ENCODE measurements at places on chromosomes 7 and 10. TPM values are rescaled to one million over a fixed set of nuclear protein-coding genes. Genes with fewer than 3 reads are reported as not detected.

The SPDYE5 gene
- total RNA-seq, result not detected

The IKZF1 gene
- total RNA-seq, result 43.5 TPM

The GIGYF1 gene
- total RNA-seq, result 12.7 TPM

The WEE2 gene
- total RNA-seq, result not detected

The NPC1L1 gene
- 16.4 TPM for total RNA-seq

The CDHR3 gene
- 2.5 TPM for total RNA-seq

The FAM180A gene
- 0.19 TPM for total RNA-seq

The OGDHL gene
- total RNA-seq, result 67.9 TPM

The ZNF282 gene
- 13.8 TPM for total RNA-seq

The CNPY1 gene
- not detected for total RNA-seq

The GPR26 gene
- total RNA-seq, result not detected

The POLR2J2 gene
- 5.5 TPM for total RNA-seq

The UNC5B gene
- 1.4 TPM for total RNA-seq

The CLEC2L gene
- not detected for total RNA-seq

The FAM20C gene
- total RNA-seq, result 31.7 TPM

DNA sequence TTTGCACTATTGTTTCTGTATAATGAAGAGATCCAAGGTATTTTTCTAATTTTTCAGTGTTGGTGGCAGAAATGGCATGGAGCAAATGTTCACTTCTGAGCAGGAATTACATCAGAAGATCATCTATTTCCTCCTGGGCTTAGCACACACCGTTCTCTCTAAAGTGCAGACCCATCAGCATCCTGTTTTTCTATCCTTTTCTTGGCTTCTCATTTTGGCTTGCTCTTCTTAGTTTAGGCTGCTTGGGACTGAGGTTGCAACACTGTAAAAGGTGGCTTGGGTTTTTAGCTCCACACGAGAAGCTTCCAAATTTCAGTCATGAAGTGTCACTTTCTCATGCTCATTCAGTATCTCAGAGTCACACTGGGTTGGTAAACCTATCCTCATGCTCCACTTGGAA, 79.9 kb upstream of the SMIM30 start:
- H3K4me1 ChIP-seq, result no peaks in the 10 kb centered on the region
- H3K27me3 ChIP-seq, result peaks cover 2% of the 10 kb centered on the region
- no peaks in the 10 kb centered on the region for H3K36me3 ChIP-seq
- DNase-seq, result no peak

- no peaks in the 10 kb centered on the region for H3K36me3 ChIP-seq
- no peaks in the 10 kb centered on the region for H3K27me3 ChIP-seq
- H3K27ac ChIP-seq, result no peak overlapping the region
- H3K4me1 ChIP-seq, result no peaks in the 10 kb centered on the region
- DNase-seq, result no peak
Observed at GRCh38 chr7:108247614-108248013, 117.5 kb upstream of the LAMB4 start.

DNA sequence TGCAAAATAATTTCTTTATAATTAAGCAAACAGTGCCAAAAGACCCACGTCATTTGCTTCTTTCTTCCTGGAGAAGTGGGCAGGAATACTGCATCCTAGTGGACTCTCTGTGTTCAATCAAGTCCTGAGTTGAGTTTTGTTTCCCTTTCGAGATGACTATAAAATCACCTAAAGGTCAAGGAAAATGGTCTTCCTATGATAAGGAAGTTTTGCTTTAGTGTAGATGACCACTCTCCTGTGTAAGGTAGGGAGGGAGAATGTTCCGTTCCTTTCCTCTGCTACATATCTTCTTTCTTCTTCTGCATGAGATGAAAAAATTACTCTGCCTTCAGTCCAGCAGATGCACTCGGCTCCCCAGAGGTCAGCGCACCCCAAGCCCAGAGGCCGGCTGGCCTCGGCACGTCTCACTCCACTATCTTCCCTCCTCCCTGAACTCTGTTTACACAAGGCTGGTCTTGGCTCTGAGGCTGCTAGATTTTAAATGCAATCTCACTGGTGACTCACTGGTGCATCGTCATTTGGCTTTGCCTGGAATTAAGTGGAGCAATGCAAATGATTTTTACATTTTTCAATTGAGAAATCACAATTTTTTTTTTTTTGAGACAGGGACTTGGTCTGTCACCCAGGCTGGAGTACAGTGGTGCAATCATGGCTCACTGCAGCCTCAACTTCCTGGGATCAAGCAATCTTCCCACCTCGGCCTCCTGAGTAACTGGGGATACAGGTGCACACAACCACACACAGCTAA, 18.6 kb upstream of the VDAC2 start:
- H3K27me3 ChIP-seq, result no peaks in the 10 kb centered on the region
- no peak overlapping the region for H3K4me3 ChIP-seq
- H3K4me1 ChIP-seq, result peaks cover 6% of the 10 kb centered on the region
- peak overlapping the region; percentile 67 for H3K27ac ChIP-seq
- no peak for DNase-seq

- no peaks in the 10 kb centered on the region for H3K4me1 ChIP-seq
- H3K4me3 ChIP-seq, result no peak overlapping the region
- no peak for DNase-seq
- no peaks in the 10 kb centered on the region for H3K27me3 ChIP-seq
- no peak overlapping the region for H3K27ac ChIP-seq
- no peaks in the 10 kb centered on the region for H3K36me3 ChIP-seq
Observed at GRCh38 chr10:7291487-7292270, 119.2 kb downstream of the SFMBT2 start.

DNA sequence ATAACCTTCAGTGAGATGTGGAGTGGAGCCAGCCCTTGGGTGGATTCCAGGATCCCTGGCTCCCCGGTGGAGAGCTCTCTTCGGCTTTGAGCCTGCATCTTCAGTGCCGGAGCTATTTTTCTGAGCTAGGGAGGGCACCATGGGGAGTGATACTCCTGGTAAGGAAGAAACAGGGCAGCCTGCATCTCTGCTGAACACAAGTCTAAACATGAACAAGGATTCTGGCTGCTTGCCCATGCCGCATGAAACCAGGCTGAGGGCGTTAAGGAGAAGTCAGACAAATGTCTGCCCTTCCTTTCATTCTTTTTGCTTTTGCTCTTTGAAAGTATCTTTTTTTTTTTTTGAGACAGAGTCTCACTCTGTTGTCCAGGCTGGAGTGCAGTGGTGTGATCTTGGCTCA, 60.4 kb downstream of the EVX1 start:
- H3K27ac ChIP-seq, result no peak overlapping the region
- DNase-seq, result no peak
- H3K36me3 ChIP-seq, result no peaks in the 10 kb centered on the region
- H3K4me3 ChIP-seq, result no peak overlapping the region
- no peaks in the 10 kb centered on the region for H3K4me1 ChIP-seq
- no peaks in the 10 kb centered on the region for H3K27me3 ChIP-seq

- H3K27ac ChIP-seq, result no peak overlapping the region
- DNase-seq, result no peak
- H3K4me1 ChIP-seq, result no peaks in the 10 kb centered on the region
Observed at GRCh38 chr10:59736749-59737148, 16.5 kb downstream of the MRLN start.

- H3K4me3 ChIP-seq, result no peak overlapping the region
- no peak overlapping the region for H3K27ac ChIP-seq
- no peak for DNase-seq
- no peaks in the 10 kb centered on the region for H3K27me3 ChIP-seq
- no peaks in the 10 kb centered on the region for H3K36me3 ChIP-seq
Observed at GRCh38 chr10:71536332-71536731, 139.6 kb downstream of the CDH23 start.

GRCh38 chr7:786472-787255, 45.6 kb upstream of the SUN1 start:
- H3K27ac ChIP-seq, result no peak overlapping the region
- H3K4me1 ChIP-seq, result no peaks in the 10 kb centered on the region
- DNase-seq, result peak; percentile 77
- no peaks in the 10 kb centered on the region for H3K27me3 ChIP-seq
- H3K36me3 ChIP-seq, result no peaks in the 10 kb centered on the region

- DNase-seq, result no peak
- H3K4me3 ChIP-seq, result no peak overlapping the region
- no peaks in the 10 kb centered on the region for H3K27me3 ChIP-seq
- no peaks in the 10 kb centered on the region for H3K4me1 ChIP-seq
Observed at GRCh38 chr7:8338206-8338605, 76.2 kb upstream of the ICA1 start.

GRCh38 chr7:19916046-19916445, 142.6 kb upstream of the TMEM196 start:
- no peak overlapping the region for H3K27ac ChIP-seq
- H3K27me3 ChIP-seq, result no peaks in the 10 kb centered on the region
- H3K36me3 ChIP-seq, result no peaks in the 10 kb centered on the region
- no peak for DNase-seq

DNA sequence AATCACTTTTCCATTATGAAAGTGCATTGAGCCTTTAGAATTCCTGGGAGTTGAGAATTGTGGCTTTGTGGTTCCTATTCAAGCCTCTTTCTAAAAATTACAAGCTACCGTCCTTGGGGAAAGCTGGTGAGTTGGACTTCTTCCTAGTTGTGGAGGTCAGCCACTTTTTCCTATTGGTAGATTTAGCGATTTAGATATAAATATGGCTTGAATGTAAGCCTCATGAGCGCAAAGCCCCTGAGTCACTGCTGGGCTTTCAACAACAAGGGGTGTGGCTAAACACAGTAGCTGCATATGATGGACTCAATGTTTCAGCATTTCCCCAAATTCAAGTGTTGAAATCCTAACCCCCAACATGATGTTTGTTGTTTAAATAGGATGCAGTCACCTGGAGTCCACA, 150.0 kb upstream of the IGFBP3 start:
- H3K36me3 ChIP-seq, result no peaks in the 10 kb centered on the region
- H3K27ac ChIP-seq, result no peak overlapping the region
- DNase-seq, result no peak
- H3K4me3 ChIP-seq, result no peak overlapping the region
- no peaks in the 10 kb centered on the region for H3K27me3 ChIP-seq

DNA sequence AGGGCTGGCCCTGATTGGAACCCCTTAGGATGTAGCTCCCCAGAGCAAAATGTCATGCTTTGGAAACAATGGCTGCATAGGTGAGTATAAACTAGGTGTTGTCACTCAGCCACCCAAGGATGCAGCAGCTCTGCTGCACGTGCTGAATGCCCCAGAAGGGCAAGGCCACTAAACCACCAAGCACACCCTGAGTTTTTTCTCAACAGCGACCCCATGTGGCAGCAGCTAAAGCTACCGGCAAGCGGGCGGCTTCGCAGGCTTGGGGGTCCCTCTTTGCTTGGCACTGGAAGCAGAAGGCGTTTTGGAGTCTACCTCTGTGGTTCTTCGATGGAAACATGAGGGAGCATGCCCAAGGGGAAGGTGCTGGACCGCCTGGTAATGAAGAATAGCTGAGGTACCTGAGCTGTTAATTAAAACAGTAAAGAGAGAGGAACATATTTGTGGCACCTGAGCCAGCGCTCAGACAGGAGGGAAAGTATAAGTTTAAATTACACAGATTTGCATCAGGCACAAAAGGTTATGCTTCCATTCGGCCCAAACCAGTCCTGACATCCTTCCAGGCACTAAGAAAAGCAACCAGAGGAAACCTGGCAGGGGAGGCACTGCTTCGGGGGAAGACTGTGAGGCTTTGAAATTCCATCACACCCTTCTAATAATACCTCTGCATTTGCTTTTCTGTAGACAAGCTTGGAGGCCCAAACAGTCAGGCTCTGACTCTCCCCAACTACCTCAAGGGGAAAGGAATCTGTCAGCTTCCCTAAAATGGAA, 152.1 kb downstream of the GFRA1 start:
- H3K36me3 ChIP-seq, result peaks cover 8% of the 10 kb centered on the region
- no peaks in the 10 kb centered on the region for H3K4me1 ChIP-seq
- no peak overlapping the region for H3K4me3 ChIP-seq

DNA sequence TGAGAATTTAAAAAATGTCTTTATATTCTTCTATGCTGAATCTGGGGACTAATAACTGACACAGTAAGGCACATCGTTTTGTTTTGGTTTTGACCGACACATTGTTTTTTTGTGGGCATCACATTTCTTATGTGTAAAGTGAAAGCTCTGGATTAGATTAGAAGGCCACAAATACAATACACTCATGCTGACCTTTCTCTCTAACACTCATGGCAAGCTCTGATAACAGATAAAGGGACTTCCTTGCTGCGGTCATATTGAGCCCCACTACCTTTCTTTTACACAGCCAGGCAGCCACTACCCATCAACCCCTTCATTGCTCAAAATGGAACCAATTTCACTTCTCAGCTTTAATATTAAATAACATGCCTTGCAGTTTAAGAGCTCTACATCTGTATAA, 26.0 kb downstream of the PPP1R3A start:
- H3K27ac ChIP-seq, result no peak overlapping the region
- no peaks in the 10 kb centered on the region for H3K4me1 ChIP-seq
- no peaks in the 10 kb centered on the region for H3K36me3 ChIP-seq
- H3K27me3 ChIP-seq, result no peaks in the 10 kb centered on the region

DNA sequence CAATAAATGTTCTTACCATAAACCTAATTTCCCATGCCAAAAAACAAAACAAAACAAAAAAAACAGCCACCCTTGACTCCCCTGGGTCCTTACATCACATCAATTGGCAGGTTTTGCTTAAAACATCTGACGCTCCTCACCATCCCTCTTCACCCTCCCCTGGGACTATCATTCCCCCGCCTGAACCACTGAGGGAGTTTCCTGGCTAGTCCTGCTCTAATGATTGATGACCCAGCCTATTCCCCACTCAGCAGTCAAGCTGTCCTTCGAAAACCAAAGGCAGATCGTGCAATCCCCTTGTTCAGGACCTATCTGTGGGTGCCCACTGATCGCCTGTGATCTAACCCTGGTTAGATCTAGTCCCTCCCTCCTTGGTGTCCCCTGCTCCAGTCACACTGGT, 11.2 kb upstream of the FRMPD2 start:
- no peak overlapping the region for H3K27ac ChIP-seq
- DNase-seq, result no peak
- no peaks in the 10 kb centered on the region for H3K27me3 ChIP-seq
- H3K4me1 ChIP-seq, result no peaks in the 10 kb centered on the region
- H3K36me3 ChIP-seq, result no peaks in the 10 kb centered on the region

- no peak overlapping the region for H3K4me3 ChIP-seq
- H3K4me1 ChIP-seq, result no peaks in the 10 kb centered on the region
- H3K27ac ChIP-seq, result no peak overlapping the region
- H3K27me3 ChIP-seq, result peaks cover 3% of the 10 kb centered on the region
- no peak for DNase-seq
- no peaks in the 10 kb centered on the region for H3K36me3 ChIP-seq
Observed at GRCh38 chr7:143015926-143016490, 10.9 kb downstream of the OR9A2 start.

Measured in liver (tissue), 10 donors.